ENCODE measurements at places on chromosomes 16 and 17.

DNA sequence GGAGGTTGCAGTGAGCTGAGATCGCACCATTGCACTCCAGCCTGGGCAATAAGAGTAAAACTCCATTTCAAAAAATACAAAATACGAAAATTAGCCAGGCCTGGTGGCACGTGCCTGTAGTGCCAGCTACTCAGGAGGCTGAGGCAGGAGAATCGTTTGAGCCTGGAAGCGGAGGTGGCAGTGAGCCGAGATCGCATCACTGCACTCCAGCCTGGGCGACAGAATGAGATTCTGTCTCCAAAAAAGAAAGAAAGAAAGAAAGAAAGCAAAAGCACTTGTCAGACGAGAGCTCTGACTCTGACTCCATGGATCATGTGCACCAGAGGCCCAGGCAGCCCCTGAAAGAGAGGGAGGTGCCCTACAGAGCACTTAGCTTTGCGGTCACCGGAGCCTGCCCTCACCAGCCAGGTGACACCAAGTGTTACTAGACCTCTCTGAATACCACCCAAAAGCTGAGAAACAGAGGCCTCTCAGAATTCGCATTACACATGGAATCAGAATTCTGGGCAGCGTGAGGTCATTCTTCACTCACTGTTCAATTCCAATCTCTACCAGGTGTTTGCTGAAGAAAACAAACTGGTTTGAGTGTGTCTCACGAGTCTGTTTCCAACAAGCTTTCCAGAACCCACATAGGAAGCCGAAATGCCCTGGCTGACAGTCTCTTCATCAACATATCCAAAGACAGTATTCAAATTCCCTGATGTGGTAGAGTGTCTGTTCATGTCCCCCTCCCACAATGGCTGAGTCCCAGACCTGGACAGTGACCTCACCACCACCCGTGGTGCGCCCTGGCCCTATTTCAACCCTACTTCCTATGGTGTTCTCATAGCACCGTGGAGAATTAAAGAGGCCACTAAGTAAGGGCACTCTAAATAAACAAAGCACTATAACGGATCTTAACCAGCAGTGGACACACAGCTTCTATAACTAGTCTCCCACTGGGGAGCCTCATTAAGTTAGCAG, 1.5 kb downstream of the FLCN start:
- no peak for DNase-seq

DNA sequence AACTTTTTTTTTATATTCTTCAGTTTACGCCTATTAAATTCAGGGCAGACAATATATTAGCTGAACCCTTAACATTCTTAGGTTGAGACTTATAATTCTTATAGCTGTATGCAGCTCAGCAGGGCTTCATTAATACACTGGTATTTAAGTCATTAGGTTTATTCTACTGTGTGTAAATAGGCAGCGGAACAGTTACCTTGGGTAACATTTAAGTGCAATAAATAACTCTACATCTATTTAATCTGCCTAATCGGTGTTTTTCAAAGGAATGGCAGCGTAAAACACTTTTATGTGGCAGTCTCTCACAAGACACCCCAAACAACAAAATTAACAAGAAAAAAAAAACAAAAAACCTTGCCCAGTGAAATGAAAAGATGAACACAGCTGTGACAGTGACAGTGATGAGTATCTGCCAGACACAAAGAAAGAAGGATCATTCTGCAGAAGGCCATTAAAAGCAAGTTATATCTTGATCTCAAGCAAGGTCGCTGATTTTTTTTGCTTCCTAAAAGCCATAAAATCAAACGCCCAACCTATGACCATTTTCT, 32.6 kb downstream of the KCNJ2 start:
- DNase-seq: no peak

- no peak for DNase-seq
Observed at GRCh38 chr17:49386373-49386772, 24.3 kb upstream of the ZNF652 start.

GRCh38 chr17:3485481-3486068, 9.8 kb downstream of the ASPA start:
- no peak for DNase-seq

DNA sequence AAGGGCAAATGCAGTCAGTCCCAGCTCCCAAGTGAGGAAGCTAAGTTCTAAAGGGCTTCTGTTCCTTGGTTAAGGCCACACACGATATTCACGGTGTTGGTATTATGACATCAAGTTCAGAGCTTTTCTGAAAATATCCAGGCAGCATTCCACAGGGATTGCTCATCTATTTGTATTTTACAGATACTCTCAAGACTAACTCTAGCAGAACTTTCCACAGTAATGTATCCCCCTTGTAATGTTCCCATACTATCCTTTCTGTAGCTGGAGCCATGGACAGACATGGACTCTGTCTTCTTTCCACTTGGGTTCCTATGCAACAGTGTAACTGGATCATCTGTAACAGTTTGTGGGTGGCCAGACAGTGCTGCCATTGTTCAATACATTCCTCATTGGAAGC, 13.5 kb downstream of the SDR42E1 start:
- no peak for DNase-seq

Measured in stimulated activated CD4-positive, alpha-beta T cell treated with anti-CD3 and anti-CD28 coated beads, Interleukin-2, amount 100 ng/mL, for 4 hours (primary cell).